ENCODE measurements at places on chromosomes 1 and 21. TPM values are rescaled to one million over a fixed set of nuclear protein-coding genes. Genes with fewer than 3 reads are reported as not detected.

The WNT2B gene
- total RNA-seq: 17.3 TPM

The RHCE gene
- 0.17 TPM for total RNA-seq

DNA sequence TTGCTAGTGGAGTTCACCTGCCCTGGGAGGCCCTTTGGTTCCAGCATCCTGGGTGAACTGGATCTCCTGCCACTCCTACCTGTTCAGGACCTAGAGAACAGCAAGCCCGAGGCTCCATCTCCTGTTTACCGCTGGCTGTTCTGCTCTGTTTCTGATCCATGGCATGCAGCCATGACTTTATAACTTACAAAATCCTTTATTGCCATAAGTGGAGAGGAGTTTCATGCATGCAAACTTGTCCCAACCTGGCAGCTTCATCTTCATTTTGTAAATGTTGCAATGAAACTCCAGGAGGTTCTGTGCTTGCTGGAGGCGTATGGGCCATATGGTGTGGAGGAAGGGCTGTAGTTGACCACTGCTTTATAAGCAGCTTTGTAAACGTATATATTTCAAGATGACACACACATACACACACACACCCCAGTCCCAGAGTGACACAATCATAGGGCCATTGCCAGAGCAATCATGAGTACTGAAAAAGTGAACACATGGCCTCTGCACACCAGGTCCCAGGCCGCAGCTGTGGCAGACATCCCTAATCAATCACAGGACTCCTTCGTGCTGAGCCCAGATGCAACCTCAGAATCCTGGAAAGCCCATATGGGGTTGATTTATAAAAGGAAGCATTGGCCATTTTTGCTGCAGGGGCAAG lies 69.0 kb downstream of the UBIAD1 start:
- no peak for DNase-seq

DNA sequence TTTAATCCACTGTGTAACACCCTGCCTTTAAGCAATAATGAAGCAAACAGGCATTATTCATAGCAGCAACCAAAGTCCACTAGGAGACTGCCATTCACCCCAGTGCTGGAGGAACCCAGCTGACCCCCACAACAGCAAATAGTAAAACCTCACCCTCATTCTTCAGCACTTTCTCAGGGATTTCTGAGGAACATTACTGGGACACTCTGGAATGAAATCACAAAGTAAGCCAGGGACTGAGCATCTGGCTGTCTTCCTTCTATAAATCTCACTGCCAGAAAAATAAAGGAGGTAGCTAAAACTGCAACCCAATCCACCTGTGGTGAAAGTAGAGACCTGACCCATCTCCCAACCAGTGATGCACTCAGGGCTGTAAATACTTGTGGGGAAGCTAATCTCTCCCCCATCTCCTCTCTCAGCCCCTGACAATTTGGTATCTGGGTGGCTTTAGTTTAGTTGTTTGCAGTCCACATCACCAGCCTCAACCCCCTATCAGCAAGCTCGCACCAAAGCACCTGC lies 47.1 kb downstream of the COL6A1 start:
- DNase-seq: no peak

DNA sequence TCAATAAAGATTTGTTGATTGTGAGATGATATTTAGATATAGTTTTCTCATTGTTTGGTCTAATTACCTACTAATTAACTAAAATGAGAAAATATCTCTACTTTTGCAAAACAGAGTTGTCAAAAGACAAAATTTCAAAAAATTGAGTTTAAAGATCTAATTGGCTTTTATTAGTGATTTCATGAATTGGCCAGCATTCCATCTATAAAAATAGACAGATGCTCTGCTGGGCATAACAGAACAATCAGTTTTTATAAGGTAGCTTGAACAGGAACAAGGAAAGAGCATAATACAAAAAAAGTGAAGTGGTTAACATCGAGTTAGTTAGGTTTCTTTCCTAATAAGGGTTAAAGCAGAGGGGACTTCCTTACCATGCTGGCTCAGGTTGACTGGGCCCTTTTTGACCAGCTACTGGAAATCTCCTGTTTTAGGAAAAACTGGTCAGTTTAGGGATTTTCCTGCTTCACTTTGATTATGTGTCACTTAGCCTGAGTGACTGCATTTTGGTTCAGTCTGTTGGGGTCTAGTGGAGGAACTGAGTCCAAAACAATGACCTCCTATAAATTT lies 63.0 kb downstream of the VCAM1 start:
- DNase-seq: no peak

DNA sequence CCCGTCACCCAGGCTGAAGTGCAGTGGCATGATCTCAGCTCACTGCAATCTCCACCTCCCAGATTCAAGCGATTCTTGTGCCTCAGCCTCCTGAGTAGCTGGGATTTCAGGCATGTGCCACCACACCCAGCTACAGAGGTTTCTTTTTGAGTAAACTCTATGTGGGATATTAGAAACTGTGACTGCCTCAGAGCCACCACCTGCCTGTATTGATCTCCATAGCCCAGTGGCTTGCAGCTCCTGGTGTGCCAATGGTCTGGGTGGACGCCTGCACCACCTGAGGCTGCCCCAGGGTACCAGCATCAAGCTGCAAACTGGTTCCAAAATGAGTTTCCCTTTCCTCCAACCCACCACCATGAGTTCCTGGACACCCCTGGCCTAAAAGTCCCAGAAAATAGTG lies 89.7 kb upstream of the SLC44A3 start:
- no peak for DNase-seq

- DNase-seq: no peak
Measured at GRCh38 chr1:198125995-198126735, 30.6 kb upstream of the NEK7 start.
